Heart right ventricle (tissue), 16 donors: ENCODE measurements at places on chromosomes 3 and 15. TPM values are rescaled to one million over a fixed set of nuclear protein-coding genes. Genes with fewer than 3 reads are reported as not detected.

USP50 gene
- total RNA-seq: not detected

STRC gene
- total RNA-seq: not detected

KIF7 gene
- 3.1 TPM for total RNA-seq

GOLGA8G gene
- not detected for total RNA-seq

KBTBD13 gene
- 20.5 TPM for total RNA-seq

TBL1XR1 gene
- total RNA-seq: 100 TPM

DNA sequence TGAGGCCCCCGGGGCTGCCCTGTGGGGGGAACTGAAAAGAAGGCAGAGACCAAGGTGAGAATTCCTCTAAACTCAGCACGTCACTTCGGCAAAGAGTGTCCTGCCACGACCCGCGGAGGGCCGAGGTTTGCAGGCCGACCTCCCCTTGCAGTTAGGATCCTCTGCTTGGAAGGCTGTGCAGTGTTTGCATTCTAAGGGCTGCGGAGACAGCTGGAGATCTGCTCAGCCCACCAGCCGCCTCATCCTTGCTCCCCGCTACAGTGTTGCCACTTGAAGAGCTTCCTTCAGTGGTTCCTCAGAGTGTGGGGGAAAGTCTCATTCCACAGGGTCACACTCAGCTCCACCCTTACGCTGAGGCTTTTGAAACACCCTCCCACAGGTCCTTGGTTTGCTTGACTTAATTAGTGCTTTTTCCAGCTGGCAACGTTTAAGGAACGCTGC is 10.8 kb downstream of the SLC51A start:
- no peak overlapping the region for H3K4me3 ChIP-seq
- peaks cover 8% of the 10 kb centered on the region for H3K4me1 ChIP-seq
- no peaks in the 10 kb centered on the region for H3K27me3 ChIP-seq
- no peaks in the 10 kb centered on the region for H3K36me3 ChIP-seq

DNA sequence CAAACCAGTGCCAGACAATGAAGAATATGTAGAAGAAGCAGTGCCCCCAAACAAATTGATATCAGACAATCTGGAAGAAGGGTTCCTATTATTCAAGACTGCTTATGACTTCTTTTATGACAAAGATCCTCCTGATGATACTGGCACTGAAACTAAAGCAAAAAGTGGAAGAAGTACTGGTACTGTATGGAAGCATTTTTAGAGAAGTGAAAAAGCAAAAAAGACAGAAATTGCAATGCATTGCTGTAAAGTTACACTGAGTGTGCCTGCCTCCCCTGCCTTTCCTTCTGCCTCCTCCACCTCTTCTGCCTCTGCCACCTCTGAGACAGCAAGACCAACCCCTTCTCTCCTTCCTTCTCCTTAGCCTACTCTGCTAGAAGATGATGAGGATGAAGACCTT is 167.6 kb downstream of the PLCL2 start:
- no peaks in the 10 kb centered on the region for H3K36me3 ChIP-seq
- H3K4me3 ChIP-seq: no peak overlapping the region
- no peak overlapping the region for H3K27ac ChIP-seq
- H3K27me3 ChIP-seq: no peaks in the 10 kb centered on the region
- peaks cover 11% of the 10 kb centered on the region for H3K4me1 ChIP-seq
- DNase-seq: no peak

- no peak for DNase-seq
- H3K27ac ChIP-seq: no peak overlapping the region
- peaks cover 94% of the 10 kb centered on the region for H3K36me3 ChIP-seq
- no peaks in the 10 kb centered on the region for H3K4me1 ChIP-seq
Observed at GRCh38 chr15:43361313-43361903, 9.4 kb downstream of the ZSCAN29 start.

GRCh38 chr3:127707851-127708411 is 35.2 kb downstream of the ABTB1 start:
- H3K4me3 ChIP-seq: no peak overlapping the region
- H3K27me3 ChIP-seq: no peaks in the 10 kb centered on the region
- peaks cover 55% of the 10 kb centered on the region for H3K36me3 ChIP-seq
- H3K4me1 ChIP-seq: peaks cover 87% of the 10 kb centered on the region

- no peaks in the 10 kb centered on the region for H3K36me3 ChIP-seq
- no peak for DNase-seq
- H3K4me3 ChIP-seq: no peak overlapping the region
- no peaks in the 10 kb centered on the region for H3K27me3 ChIP-seq
- H3K27ac ChIP-seq: no peak overlapping the region
- peaks cover 15% of the 10 kb centered on the region for H3K4me1 ChIP-seq
Observed at GRCh38 chr3:42751609-42752008, 21.4 kb downstream of the CCDC13 start.

GRCh38 chr15:74343127-74343796 is 24.2 kb downstream of the CYP11A1 start:
- no peaks in the 10 kb centered on the region for H3K27me3 ChIP-seq
- H3K36me3 ChIP-seq: no peaks in the 10 kb centered on the region
- no peak overlapping the region for H3K4me3 ChIP-seq
- DNase-seq: no peak

DNA sequence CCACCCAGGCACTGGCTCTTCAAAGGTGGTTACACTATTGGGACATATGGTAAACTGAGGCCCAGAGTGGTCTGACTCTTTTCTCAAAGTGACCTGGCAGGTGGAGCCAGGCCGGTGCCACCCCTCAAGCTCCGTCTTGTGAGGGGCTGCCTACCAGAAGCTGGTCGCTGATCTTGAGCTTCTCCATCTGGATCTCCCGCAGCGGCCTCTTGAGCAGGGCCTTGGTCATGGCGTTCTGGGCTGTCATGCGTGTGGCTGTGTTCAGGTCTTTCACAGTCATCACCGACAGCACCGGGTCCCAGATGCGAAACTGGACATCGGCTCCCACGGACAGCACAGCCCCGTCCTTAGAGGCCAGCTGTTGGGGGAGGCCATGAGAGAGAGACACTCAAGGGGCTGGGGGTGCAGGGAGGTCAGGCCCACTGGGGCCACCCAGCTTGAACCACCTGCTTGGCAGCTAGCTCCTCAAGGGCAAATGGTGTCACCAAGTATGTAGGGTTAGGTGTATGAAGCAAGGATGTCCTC is 3.6 kb downstream of the STOML1 start:
- no peak overlapping the region for H3K4me3 ChIP-seq
- no peak for DNase-seq
- peak overlapping the region; percentile 100 for H3K27ac ChIP-seq
- no peaks in the 10 kb centered on the region for H3K27me3 ChIP-seq
- peaks cover 6% of the 10 kb centered on the region for H3K36me3 ChIP-seq

- peaks cover 5% of the 10 kb centered on the region for H3K36me3 ChIP-seq
- no peaks in the 10 kb centered on the region for H3K27me3 ChIP-seq
- H3K4me1 ChIP-seq: peaks cover 35% of the 10 kb centered on the region
Observed at GRCh38 chr3:16456784-16457415, 56.6 kb downstream of the RFTN1 start.

DNA sequence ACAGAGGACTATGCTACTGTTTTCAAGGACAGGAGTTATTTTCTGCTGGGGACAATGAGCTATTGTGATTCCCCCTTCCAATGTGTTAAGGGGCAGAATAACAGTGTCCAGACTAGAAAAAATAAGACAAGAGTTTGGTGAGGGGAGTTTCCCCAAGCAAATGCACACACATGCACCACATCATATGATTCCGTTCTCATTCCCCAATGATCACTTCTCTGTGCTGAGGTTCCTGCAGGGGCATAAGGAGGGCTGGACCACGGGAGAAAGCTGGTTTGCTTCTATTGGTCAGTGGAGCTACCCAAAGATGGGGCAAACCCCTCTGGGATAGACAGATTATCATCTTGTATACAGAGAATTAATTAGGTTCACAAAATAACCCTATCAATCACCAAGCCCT is 80.6 kb downstream of the RBPMS2 start:
- no peaks in the 10 kb centered on the region for H3K27me3 ChIP-seq
- H3K4me3 ChIP-seq: no peak overlapping the region
- H3K4me1 ChIP-seq: peaks cover 56% of the 10 kb centered on the region

GRCh38 chr3:192130534-192131132 is 596.7 kb downstream of the FGF12 start:
- H3K27me3 ChIP-seq: no peaks in the 10 kb centered on the region
- DNase-seq: no peak
- H3K36me3 ChIP-seq: no peaks in the 10 kb centered on the region
- H3K4me3 ChIP-seq: no peak overlapping the region
- H3K4me1 ChIP-seq: no peaks in the 10 kb centered on the region

DNA sequence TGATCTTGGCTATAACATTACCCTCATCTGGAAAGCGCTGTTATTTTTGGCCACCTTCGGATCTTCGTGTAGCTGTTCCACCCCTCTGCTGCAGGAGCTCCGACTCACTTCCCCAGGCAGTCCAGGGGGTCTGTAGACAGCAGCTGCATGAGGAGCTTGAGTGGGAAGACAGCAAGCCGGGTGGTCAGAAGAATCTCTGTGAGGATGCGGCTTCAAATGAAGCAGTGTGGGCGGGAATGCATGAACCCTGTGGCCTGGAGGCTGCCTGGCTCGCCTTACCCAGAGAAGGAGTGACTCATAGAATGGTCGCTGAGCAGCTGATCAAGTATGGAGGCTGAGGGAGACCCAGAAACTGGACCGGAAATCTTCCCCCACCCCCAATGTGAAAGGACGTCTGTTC is 45.2 kb upstream of the NR2F2 start:
- no peak overlapping the region for H3K27ac ChIP-seq
- no peak overlapping the region for H3K4me3 ChIP-seq
- no peaks in the 10 kb centered on the region for H3K4me1 ChIP-seq
- no peaks in the 10 kb centered on the region for H3K36me3 ChIP-seq
- no peak for DNase-seq
- no peaks in the 10 kb centered on the region for H3K27me3 ChIP-seq

DNA sequence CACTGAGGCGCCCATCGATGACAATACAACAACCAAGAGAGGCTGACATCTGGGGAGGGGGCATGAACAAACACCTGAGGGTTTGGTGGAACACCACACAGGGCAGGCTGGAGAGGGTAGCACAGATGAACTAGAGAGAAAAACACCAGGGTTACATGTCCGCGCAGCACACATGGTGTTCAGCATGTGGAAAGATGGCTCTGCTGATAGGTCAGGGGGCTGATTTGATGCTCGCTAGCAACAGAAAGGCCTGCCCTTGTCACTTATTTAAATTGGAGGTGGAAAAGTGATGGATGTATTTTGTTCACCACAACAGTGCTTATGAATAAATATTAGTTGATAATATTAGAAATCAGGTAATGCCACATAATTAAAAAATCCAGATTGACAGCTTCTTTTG is 67.5 kb downstream of the FRMD4B start:
- no peaks in the 10 kb centered on the region for H3K27me3 ChIP-seq
- no peak overlapping the region for H3K27ac ChIP-seq
- no peak overlapping the region for H3K4me3 ChIP-seq
- H3K4me1 ChIP-seq: no peaks in the 10 kb centered on the region
- no peak for DNase-seq
- no peaks in the 10 kb centered on the region for H3K36me3 ChIP-seq

GRCh38 chr3:63022114-63022513 is 146.9 kb upstream of the CADPS start:
- no peak for DNase-seq

- no peaks in the 10 kb centered on the region for H3K4me1 ChIP-seq
- no peak for DNase-seq
- H3K36me3 ChIP-seq: no peaks in the 10 kb centered on the region
- no peaks in the 10 kb centered on the region for H3K27me3 ChIP-seq
- H3K27ac ChIP-seq: no peak overlapping the region
- H3K4me3 ChIP-seq: no peak overlapping the region
Observed at GRCh38 chr15:31280831-31281216, 45.8 kb upstream of the KLF13 start.

DNA sequence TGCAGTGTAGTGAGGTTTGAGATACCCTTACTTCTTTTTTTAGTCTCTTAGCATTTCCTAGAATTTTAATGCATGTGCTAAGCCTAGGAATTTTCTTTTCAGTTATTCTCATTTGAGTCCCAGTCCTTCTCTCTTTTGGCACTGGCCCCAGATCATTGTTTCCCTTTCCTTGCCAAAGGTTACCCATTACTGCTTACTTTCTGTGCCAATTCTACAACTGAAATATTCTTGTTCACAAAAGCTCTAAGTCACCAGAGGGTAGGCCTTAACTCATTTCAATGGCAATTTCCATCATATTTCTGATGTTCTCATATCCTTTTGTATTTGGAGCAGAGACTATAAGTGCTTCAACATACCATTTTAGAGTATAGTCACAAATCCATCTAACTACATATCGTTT is 199.6 kb upstream of the CBLB start:
- peak; percentile 7 for DNase-seq
- no peak overlapping the region for H3K4me3 ChIP-seq
- no peaks in the 10 kb centered on the region for H3K27me3 ChIP-seq
- peaks cover 24% of the 10 kb centered on the region for H3K4me1 ChIP-seq
- H3K27ac ChIP-seq: peak overlapping the region; percentile 58

DNA sequence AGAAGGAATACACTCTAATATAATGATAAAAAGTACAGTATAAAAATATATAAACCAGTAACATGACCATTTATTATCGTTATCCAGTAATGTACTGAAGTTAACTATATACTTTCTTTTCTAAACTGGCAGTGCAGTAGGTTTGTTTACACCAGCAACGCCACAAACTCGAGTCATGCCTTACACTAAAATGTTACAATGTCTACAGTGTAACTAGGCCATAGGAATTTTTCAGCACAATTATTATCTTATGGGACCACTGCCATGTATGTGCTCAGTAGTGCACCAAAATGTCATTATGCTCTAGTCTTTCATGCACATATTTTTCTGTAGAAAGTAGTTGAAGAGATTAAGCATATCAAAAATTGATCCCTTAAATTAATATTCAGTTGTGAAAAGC is 609.8 kb upstream of the BCHE start:
- H3K27ac ChIP-seq: no peak overlapping the region
- no peak for DNase-seq
- H3K4me3 ChIP-seq: no peak overlapping the region

GRCh38 chr15:92662762-92663161 is 7.2 kb upstream of the FAM174B start:
- H3K4me1 ChIP-seq: peaks cover 42% of the 10 kb centered on the region
- DNase-seq: no peak
- no peak overlapping the region for H3K4me3 ChIP-seq
- no peaks in the 10 kb centered on the region for H3K27me3 ChIP-seq
- H3K36me3 ChIP-seq: no peaks in the 10 kb centered on the region

GRCh38 chr15:48307586-48307985 is 23.6 kb upstream of the DUT start:
- no peak for DNase-seq
- H3K27ac ChIP-seq: no peak overlapping the region
- no peaks in the 10 kb centered on the region for H3K27me3 ChIP-seq

DNA sequence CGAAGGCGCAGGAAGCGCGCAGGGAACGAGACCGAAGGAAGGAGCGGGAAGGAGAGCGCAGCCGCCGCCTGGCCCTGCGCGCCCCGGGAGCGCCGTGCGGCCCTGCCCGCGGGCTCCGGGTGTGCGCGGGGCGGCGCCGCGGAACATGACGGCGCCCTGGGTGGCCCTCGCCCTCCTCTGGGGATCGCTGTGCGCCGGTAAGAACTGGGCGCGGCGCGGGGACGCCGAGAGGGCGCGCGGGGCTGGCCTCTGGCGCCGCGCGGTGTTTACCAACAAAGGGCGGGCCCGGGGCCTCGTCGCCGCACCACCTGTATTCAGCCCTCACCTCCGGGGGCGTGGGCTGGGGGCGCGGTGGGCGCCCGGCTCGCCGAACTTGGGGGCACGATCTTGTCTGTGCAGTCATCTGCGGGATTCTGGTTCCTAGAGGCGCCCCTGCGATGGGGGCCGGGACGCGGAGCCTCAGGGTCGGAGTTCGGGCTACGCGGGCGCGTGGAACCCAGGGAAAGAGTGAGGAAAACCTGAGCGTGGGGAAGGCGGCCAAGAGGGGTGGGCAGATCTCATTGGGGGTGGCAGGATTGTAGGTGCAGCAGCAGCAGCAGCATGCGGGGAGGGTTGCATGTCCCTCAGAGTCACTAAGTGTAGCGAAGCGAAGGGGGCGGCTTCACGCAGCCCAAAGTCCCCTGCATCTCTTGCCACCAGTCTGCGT is 641 bp downstream of the ACVR2B start:
- peak; percentile 37 for DNase-seq
- H3K27me3 ChIP-seq: no peaks in the 10 kb centered on the region
- peaks cover 33% of the 10 kb centered on the region for H3K4me1 ChIP-seq
- peak overlapping the region; percentile 68 for H3K4me3 ChIP-seq
- peak overlapping the region; percentile 89 for H3K27ac ChIP-seq
- no peaks in the 10 kb centered on the region for H3K36me3 ChIP-seq
